ENCODE measurements at places on chromosomes 5 and 9.

- DNase-seq: no peak
Observed at GRCh38 chr5:20556115-20556763, 568.2 kb upstream of the CDH18 start.

GRCh38 chr9:72905514-72906480 is 47.1 kb downstream of the ALDH1A1 start:
- DNase-seq: no peak

DNA sequence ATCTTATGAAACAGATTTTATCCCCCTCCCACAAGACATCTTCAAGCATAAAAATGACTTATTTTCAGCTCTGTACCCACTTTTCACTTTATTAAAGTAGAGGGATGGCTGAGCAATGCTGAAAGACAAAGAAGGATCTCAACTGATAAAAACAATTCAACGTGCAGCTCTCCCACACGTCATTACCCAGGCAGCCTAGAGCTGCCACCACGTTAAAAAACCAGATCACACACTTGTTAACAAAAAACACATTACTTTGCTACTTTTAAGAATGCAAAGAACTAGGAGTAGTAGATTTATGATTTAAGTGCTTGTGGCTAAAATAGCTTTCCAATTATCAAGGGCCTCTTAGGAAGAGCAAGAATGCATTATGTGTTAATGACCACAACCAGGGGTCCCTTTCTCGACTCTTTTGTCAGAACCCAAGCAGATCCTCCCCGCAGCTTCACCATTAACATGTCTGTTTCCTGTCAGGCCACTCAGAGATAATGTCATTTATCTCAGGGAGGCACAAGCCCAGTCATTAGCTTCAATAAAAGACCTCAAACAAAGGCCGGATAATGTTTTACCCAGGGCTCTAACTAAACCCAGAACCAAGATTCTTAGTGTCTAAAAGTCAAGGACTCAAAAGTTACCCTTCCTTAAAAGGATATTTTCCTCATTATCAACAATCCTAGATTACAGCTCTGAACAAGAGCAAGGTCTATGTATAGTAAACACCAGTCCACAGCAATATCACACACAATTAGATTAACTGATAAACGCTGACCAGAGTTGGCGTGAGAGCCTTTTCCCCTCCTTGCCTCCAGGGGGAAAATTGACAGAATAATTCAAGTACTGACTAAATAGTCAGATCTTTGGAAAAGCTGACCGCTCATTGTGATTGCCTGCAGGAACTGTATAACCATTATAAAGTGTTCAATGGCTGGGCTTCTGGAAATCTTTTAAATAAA is 7.5 kb downstream of the ZNF608 start:
- DNase-seq: peak; percentile 38

DNA sequence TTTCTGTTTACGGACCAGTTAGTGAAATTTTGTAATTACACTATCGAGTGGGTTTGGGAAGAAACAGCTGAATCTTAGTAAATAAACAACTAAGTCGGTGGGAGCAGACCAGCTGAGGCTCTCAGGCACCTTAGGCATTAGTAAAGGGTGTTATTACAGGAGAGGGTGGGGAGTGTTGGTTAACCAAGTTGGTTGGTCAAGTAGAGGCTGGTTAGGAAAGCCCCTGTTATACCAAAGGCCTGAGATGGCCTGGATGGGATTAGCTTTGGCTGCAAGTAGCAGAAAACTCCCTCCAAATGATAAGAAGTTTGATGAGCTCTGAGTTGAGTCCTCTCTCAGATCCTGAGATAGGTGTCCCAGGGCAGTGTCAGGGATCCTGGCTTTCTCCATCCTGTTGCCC is 81.3 kb downstream of the PPARGC1B start:
- DNase-seq: no peak

- no peak for DNase-seq
Observed at GRCh38 chr9:73037613-73038012, 84.8 kb upstream of the ALDH1A1 start.

DNA sequence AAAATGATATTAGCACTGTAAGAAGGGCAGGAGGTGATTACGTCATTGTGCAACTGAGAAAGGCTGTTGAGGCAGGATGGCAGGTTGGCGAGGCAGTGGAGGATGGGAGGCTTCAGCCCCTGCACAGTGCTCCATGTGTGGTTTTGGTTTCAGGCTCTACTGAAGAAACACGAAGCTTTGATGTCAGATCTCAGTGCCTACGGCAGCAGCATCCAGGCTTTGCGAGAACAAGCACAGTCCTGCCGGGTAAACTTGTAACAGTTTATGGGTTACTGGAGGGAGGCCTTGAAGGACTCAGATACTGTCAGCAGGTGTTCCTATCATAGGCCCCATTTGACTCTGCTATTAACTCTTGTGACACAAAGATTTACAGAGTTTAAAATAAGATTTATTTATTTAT is 35.1 kb downstream of the SPTAN1 start:
- DNase-seq: no peak
